ENCODE measurements at places on chromosomes 4 and X.

GRCh38 chr4:147801820-147802219 is 69.9 kb downstream of the ARHGAP10 start:
- no peak for DNase-seq

GRCh38 chrX:41870719-41871151 is 52.6 kb downstream of the CASK start:
- DNase-seq: no peak

- DNase-seq: no peak
Measured at GRCh38 chr4:1975391-1975801, 33.4 kb downstream of the NELFA start.

DNA sequence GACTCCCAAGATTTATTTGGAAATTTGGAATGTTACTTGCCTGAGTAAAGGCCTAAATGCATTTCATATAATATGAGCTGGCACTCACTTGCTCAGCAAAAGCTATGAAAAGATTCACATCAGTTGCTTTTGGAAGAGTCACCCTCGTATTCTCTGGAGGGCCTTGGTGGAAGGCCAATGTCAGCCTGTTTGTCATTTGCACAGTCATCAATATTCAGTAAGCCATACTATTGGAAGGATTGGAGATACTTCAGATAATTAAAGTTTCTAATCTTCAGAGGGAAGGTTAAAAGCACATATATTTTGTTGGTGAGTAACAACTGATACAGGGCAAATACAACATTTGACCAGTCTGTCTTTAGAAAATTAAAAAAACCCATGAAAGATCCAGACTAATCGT is 36.6 kb downstream of the VCX3A start:
- no peak for DNase-seq

GRCh38 chr4:159048166-159048886 is 54.6 kb upstream of the RAPGEF2 start:
- DNase-seq: peak; percentile 53

- DNase-seq: no peak
Measured at GRCh38 chr4:129926936-129927335, 831.0 kb downstream of the C4orf33 start.

DNA sequence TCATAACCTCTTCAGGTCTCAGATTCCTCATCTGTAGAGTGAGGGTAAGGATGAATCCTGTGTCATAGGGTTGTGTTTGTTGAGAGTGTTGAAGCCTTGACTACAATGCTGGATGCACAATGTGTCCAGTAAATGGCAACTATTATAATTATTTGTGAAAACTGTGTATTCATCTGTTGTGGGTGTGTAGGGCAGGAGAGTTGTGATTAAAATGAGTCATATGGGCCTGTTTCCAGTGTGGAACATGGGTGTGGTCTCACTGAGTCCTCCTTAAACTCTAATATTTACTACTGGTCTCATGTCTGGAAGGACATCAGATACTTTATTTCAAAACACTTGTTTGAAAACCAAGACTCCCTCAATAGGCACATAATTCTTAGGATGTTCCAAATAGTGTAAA is 208.5 kb upstream of the CASK start:
- DNase-seq: no peak

DNA sequence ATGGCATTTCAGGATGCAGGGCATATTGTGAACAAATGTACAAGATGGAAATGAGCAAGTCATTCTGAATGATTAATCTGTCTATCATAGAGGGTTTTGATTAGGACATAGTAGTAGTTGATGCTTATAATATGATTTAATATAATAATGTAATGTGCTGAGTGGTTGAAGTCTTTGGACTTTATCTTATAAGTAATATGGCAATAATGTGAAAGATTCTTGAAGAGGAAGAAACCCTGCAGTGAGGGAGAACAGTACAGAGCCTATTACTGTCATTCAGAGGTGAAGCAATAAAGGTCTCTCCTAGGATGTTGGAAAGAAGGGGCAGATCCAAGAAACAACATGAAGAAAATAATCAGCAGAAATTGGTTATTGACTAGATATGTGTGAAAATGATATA is 16.6 kb downstream of the NFKB1 start:
- no peak for DNase-seq

- DNase-seq: no peak
Measured at GRCh38 chrX:17944833-17945497, 83.9 kb upstream of the RAI2 start.

DNA sequence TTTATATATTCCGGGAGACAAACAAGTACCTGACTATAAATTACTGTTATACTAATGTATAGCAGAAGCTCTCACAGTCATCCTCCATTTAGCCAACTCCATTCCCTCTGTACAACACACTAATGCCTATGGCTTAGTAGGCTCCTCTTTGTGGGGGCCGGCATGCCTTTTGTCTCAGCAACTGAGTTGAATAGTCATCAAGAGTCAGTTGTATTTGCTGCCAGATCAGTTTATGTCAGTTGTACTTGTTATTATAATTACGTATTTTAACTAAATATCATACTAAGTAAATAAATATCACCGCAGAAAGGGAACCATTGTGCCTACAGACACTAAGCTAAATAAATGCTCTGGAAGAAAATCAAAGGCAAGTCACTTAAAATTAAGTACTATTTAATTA is 9.9 kb downstream of the PRMT9 start:
- DNase-seq: no peak

- DNase-seq: no peak
Measured at GRCh38 chr4:89070041-89070440, 13.1 kb upstream of the FAM13A start.

DNA sequence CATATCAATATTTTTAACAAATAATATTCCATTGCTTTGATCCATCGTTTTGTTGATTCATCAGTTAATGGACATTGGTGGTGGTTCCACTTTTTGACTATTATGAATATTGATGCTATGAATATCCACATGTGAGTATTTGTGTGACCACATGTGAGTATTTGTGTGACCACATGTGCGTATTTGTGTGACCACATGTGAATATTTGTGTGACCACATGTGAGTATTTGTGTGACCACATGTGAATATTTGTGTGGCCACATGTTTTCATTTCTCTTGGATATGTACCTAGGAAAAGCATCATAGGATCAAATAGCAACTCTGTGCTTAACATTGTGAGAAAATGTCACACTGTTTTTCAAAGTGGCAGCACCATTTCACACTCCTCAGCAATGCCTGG is 433.6 kb upstream of the FRG1 start:
- no peak for DNase-seq

DNA sequence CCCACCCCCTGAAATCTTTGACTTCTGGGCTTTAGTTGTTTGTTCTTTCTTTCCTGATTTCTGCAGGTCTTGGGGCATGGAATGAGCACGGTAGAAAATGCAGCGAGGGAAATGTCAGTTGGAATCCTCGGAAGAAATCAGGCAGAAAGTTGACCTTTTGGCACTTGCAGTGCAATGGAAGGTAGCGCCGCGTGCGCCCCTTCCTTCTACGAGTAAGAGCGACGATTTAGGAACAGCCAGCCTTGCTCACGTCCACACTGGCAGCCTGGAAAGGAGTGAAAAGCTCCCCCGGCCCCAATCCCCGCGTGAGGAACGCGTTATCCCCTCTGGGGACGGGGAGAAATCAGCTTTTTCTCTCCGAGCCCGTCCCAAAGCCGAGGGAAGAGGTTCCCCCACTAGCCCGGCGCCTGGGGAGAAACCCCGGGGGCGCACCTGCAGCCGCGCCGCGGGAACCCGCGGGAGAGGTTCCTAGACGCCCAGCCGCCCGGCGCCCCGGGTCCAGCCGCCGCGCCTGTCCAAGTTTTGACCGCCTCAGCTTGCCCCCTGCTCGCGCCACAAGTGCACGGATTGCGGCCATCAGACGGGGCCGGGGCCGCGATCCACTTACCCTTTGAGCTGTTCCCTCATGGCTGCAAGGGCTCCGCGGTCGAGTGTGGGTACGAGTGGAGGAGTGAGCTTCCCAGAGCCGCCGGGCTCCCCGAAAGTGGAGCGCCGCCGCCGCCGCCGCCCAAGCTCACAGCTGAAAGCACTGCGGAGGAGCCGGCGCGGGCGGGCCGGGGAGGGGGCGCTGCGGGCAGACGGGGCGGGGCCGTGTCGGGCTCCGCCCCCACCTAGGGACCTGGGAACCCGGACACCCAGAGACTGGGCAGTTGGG is 194.6 kb upstream of the FTHL17 start:
- no peak for DNase-seq

- no peak for DNase-seq
Measured at GRCh38 chr4:139176302-139177048, 543 bp downstream of the ELF2 start.

GRCh38 chr4:44869985-44870384 is 143.6 kb upstream of the GNPDA2 start:
- DNase-seq: no peak

- no peak for DNase-seq
Measured at GRCh38 chr4:178577933-178578332, 1135.7 kb upstream of the AGA start.

- DNase-seq: no peak
Measured at GRCh38 chrX:43592597-43592996, 63.5 kb upstream of the MAOA start.

DNA sequence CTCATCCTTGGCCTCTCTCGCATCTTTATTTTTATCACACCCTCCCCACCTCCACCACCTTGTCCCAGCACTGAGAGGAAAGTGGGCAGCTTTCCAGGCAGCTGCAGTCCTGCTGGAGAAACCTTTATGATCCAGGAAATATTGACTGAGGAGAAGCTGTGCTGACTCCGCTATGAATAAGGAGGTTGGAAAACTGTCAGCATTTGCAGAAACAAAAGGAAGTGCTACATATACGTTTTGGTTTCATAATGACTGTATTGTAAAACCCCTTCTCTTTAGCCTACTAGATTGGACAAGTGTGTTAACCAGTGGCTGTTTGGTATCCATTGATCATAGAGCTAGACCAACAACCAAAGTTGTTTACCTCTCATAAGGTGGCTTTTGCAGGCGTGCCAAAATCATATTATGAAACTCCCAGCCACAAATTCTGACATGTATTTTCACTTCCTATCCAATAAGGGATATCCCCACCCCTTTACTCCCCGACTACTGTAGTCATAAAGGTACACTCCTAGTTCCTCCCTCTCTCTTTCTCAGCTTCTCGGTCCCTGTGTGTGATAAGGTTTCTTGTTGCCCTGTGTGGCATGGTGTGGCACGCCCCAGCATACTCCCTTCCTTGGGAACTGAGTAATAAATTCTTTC is 88.4 kb downstream of the GPR143 start:
- DNase-seq: no peak

GRCh38 chr4:25043548-25043947 is 12.8 kb upstream of the LGI2 start:
- no peak for DNase-seq

GRCh38 chr4:78288327-78288726 is 231.2 kb downstream of the FRAS1 start:
- no peak for DNase-seq

DNA sequence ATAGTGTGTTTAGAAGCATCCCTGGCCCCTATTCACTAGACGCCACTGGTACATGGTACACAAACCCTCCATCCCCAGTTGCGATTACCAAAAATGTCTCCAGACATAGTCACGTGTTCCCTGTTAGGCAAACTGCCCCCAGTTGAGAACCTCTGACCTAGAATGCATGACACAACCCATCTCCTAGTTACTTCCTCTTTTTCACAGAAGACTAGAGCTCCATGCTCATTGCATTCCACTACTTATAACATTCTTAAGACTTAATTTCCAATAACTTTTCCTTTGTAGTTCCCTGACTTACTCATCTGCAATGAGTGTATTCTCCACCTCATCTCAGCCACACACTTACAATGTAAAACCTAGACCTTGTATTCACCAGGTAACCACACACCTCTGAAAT is 68.6 kb downstream of the PRSS12 start:
- DNase-seq: no peak

GRCh38 chrX:153669174-153669890 is 4.3 kb downstream of the PNCK start:
- DNase-seq: no peak

DNA sequence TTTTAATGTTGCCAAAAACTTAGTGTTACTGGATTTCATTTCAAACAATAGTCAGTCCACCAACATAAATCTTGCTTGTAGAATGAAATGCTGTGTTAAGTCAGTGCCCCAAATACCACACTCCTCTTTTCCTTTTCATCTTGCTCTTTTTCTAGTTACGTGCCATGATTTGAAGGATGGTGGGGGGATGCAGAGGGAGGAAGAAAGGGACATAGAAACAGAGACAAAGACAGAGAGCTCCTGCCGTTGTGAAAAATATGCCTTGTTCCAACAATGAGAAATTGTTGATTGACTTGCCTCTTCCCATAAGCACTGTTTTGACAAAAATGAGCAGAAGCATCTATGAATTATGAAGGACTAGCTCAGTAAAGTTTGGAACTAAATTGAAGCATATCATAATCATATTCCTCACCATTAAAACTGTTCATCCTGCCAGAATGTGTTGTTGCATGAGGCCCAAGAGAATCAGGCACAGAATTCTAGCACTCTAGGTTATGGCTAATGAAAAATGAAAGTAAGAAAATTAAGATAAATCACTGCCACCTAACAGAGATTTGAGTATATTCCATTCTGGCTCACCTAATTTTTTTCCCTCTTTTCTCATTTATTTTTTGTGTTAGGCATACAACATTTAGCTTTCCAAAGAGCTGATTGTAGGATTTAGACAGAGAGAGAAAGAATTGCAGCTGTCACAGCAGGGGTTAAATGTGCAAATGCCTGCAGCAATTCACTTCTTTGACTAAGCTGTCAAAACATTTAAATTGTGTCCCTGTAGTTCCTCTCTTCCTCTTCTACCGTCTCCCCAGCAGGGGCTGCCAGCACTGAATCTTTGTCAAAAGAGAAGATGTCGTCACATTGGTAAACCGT is 111.6 kb upstream of the PTPN13 start:
- DNase-seq: no peak

- no peak for DNase-seq
Measured at GRCh38 chr4:101253121-101253520, 94.2 kb downstream of the PPP3CA start.

Data from skeletal muscle cell (primary cell).